ENCODE measurements at places on chromosomes 5 and 9.
A peak's percentile ranks its signal among the peaks of the same experiment; 100 is the strongest.

DNA sequence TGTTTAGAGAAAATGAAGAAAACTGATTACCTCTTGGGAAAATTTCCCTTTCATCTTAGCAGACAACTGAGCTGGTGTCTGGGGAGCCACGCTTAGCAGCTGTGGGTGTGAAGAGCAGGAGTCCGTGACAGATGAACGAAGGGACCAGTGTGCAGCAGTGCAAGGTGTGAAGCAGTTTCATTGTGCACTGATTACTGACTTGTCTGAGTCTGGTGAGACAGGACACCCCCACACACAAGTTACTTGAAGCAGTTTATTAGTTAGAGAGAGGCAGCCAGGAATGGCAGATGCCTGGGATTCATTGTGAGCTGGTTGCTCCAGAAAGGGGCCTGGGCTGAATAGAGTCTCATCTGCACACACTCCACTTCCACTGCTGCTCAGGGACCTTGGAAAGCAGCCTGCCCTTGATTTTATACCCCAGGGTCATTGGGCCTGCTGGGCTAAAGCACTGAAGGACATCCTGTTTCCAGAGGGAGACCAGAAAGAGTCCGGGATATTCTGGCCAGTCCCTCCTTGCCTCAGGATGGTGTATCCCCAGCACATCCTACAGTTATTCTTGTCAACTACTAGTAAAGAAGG, 47.4 kb downstream of the FBXL7 start:
- no peak for DNase-seq

- DNase-seq = no peak
Observed at GRCh38 chr9:86602715-86603114, 248.5 kb upstream of the TUT7 start.

- DNase-seq = no peak
Observed at GRCh38 chr5:138539791-138540190, 3.2 kb downstream of the ETF1 start.

GRCh38 chr5:38831117-38831516, 14.7 kb upstream of the OSMR start:
- DNase-seq = no peak

DNA sequence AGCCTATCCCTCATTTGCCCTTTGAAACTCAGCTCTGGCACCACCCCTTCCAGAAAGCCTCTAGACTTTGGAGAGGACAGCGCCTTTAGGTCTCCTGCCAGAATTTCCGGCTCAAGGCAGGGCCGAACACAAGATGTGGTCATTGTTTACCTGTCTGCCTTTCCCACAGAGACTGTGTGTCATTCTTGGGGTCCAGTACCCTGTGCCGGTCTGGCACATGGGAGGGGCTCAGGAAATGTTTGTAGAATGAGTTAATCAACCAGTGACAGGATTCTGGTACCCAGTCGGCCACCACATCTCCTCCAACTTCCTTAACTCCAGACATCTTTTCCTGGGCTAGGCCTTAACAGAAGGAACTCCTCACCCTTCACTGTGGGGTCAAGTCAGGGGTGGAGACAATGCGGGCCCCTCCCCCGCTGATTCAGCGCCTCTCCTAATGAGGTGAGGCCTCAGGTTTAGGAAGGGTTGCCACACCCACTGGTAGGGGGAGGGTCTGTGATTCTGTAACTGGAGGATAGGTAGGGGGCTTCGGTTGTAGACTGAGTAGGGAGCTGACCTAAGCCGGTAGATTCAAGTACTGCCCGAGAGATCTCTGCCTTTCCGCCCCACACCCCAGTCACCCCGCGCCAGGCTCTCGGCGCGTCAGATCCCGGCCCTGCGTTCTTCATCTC, 29.3 kb downstream of the PCDH1 start:
- peak; percentile 45 for DNase-seq

DNA sequence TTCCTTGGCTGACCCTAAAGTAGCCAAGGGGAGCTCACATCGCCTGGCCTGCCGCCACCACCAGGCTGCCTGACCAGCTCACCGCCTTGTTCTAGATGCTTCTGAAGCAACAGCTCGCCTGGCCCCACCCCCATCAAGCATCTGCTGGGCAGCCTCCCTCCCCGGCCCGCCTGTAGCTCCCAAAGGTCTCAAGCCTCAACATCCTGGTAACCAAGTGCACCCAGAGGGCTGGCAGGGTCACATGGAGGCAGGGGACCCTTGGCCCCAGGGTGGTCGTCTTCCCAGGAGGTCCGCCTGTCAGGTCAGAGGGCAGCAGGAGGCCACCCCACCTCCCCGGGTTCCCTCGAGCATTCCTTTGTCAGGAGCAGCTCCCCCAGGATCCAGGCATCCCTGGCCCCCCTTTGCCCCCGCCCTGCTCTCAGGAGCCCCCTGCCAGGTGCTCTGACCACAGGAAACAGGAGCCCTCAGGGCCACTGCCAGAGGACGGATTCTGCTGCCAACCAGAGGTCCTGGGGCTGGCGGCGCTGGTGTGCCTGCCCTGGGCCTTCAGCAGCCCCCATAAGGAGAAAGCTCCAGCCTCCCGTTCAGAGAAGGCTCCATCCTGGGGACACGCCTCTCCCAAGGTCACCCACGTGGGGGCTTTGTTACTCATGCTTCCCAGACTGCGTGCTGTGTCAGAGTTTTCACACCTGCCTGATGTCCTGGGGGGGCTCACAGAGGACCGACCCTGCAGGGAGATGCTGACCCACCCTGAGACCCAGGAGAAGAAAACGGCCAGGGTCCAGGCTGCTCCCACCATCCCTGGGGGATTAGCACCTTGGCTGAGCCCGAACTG, 3.5 kb upstream of the LRRC14B start:
- no peak for DNase-seq

DNA sequence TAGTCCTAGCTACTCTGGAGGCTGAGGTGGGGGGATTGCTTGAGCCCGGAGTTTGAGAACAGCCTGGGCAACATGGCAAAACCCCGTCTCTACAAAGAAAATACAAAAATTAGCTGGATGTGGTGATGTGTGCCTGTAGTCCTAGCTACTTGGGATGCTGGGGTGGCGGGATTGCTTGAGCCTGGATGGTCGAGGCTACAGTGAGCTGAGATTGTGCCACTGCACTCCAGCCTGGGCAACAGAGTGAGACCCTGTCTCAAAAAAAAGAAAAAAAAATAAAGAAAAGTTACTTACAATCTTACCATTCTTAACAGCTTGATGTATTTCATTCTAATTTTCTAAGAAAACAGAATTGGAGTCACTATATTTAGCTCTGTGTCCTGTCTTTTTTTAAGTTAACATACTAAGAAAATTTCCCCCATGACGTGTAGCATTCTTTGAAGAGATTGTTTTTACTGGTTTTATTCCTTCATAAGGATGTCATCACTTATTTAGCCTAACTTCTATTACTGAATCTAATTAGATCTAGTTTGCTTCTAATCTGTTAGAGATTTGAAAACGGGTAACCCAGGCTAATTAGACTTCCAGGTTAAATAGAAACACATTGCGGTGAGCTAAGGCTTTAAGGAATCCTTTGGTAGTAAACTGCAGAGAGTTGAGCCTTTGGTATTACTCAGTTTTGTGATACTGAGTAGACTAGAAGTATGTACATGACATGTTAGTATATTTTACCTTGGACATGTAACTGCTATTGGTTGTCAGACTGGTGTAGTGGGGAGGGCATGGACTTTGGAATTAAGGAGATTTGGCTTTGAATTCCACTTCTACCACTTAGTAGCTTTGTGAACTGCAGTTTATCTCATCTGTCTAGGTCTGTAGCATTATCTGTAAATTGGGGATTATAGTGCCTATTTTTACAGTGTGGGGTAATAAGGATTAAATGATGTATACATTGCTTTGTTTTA, 24.0 kb downstream of the HSPA4 start:
- no peak for DNase-seq

GRCh38 chr5:43121913-43122484, 1.3 kb downstream of the ZNF131 start:
- no peak for DNase-seq

DNA sequence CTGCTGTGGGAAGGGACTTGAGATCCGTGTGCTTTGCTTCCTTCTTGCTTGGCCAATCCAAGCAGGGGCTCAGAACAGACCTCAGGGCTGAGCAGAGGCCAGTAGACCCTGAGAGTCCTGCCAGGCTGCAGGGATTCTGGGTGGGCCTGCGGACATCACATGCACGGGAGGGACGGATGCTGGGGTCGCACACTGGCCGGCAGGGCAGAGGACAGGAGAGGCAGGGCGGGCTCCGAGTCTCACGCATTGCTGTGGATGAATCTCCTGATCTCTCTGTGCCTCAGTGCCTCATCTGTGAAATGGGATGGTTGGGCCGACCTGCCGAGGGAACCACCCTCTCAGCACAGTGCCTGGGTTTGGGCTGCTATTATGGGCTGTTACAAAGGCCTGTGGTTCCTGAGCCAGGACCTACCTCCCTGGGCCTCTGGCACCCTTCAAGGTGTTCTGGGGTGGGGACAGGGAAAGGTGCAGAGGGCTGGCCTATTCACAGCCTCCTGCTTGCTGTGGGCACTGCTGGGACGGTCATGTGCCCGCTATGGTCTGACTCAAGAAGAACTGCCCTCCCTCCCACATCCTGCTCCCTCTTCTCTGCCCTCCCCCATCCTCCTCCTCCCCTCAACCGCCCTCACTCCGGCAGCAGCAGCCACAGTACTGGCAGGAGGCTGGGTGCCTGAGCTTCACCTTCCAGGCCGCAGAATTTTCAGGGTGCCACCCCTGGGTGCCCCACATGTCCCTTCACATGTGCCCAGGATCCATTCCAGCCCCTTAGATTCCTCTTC, 43.3 kb downstream of the NCS1 start:
- no peak for DNase-seq

DNA sequence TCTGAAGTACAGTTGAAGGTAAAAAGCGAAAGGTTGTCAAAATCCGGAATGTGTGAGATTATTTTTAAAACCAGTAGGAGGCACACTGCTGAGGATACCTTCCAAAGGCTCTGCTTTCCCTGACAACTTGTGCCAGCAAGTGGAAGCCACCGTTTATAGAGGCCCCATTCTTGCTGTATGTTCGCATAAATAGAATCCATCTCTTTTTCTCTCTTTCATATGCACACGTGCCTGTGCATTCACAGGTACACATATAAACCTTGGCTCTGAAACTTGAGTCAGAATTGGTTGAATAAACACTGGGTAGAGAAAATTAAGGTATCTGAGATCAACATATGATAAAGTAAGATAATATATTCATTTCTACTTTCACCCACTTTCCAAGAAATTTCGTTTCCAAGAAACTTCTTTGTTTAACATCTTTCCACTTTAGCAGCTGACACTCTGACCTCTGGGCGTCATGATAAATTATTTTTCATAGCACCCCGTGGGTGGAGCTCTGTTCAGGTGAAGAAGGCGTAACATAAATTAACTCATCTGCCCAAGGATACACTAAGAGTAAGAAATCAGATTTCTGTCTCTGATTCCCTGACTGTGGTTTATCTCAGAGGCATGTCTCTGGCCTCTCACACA, 63.7 kb upstream of the RICTOR start:
- DNase-seq = peak; percentile 20

DNA sequence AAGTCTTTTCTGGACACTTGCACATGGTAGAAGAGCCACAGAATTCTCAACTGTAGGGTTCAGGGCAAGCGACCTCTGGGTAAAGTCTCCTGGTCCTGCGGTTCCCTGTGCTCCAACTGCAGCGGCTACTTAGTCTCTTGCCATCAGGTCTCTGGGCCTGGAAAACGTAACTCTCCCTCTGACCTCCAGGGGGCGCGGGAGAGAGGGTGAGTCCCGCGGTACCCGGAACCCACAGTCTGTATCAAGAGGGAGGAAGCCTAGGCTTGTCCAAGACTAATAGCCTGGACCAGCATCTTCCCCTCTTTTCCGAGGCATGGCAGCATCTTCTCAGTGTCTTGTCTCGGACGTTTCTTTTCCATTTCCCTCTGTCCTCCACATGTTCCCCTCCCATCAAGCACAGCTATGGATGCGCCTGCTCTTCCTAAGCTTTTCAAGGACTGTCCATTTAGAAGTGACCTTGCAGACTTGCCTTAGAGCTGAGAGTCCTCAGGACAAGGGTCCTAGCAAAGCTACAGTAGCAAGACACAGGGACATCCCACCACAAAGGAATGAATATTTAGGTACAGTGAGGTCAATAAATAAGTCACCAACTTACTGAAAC, 59.3 kb downstream of the FSTL4 start:
- peak; percentile 31 for DNase-seq

DNA sequence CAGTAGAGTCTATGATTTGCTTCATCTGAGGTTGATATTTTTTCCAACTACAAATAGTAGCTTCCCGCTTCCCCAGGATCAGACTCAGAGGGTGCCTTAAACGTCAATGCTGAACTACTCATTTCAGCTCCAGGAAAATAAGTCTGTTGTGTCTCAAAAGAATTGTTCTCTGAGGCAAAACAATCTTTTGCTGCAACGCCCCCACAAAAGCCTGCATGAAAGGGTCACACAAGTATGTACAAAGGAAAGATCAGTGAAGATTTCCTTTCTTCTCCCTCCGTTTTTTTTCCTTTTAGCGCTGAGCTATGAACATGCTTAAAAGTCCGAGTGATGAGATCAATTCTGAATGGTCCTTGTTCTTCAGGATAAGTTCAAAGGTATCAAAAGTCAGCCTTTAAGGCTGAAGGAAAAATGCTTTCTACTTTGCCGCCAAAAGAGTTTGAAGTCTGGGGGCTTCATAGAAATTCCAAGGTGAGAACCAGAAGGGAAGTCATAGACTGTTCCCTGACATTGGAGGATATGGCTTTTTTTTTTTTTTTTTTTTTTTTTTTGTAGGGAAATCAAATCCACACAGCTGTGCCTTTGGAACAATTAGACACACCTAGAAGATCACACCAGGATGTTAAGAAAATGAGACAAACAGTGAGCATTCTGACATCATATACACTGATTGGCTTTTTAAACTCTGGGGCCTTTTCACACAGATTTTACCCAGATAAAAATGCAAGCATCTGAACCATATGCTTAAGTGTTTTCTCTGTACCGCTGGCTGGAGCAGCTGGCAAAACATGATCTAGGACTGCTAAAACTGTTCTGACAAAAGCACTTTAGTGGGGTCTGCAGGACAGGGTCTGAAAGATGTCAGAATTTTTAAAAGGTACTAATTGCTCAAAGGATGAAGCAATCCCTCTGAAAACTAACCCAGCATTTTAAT, 329.3 kb downstream of the ENC1 start:
- no peak for DNase-seq

- DNase-seq = no peak
Observed at GRCh38 chr9:103700195-103700962, 393.7 kb upstream of the SMC2 start.

DNA sequence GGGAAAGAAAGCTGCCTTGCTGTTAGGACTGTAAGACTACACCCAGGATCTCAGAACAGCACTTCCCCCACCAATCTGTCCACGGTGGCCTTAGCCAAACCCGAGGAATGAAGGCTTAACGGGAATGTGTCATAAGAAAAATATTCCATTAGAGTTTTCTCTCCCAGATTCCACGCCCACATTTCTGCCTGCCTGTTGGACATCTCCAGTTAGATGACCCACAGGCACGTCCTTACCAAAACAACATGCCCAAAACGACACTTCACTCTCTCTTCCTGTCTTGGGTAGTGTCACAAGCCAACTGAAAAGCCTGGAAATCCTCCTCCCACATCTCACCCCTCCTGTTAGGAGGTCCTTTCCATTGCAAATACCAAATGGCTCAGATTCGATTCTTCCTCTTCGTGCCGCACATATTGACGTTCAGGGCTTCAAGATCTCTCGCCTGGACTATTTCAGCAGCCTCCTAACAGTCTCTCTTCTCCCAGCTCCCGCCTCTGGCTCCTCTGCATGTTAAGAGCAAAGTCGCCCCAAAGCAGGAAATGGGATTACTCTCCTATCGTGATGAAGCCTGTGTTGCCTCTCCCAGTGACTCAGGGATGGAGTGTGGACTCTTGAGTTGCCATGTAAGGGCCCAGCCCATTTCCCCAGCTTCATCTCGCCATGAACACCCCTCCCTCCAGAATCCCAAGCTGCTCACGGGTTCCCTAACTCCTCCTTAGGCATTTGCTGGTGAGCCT, 159.3 kb downstream of the NR3C1 start:
- no peak for DNase-seq

Measured in stimulated activated CD4-positive, alpha-beta T cell treated with anti-CD3 and anti-CD28 coated beads, Interleukin-12 subunit alpha, Interleukin-12 subunit beta, amount 100 ng/mL, for 24 hours (primary cell).